Mucosa of descending colon (tissue), 3 donors: ENCODE measurements at places on chromosomes 2 and 18. TPM values are rescaled to one million over a fixed set of nuclear protein-coding genes. Genes with fewer than 3 reads are reported as not detected.

GRCh38 chr2:104768694-104769093 lies 85.2 kb upstream of the POU3F3 start:
- no peak for DNase-seq

GRCh38 chr2:53442783-53443182 lies 324.8 kb upstream of the CHAC2 start:
- DNase-seq, result no peak

Gene CTAGE1
- total RNA-seq, result not detected

Gene COL6A3
- 20.9 TPM for total RNA-seq
